ENCODE measurements at places on chromosomes 13 and 19.

GRCh38 chr19:18881491-18881890, 14.5 kb downstream of the CERS1 start:
- DNase-seq, result no peak

DNA sequence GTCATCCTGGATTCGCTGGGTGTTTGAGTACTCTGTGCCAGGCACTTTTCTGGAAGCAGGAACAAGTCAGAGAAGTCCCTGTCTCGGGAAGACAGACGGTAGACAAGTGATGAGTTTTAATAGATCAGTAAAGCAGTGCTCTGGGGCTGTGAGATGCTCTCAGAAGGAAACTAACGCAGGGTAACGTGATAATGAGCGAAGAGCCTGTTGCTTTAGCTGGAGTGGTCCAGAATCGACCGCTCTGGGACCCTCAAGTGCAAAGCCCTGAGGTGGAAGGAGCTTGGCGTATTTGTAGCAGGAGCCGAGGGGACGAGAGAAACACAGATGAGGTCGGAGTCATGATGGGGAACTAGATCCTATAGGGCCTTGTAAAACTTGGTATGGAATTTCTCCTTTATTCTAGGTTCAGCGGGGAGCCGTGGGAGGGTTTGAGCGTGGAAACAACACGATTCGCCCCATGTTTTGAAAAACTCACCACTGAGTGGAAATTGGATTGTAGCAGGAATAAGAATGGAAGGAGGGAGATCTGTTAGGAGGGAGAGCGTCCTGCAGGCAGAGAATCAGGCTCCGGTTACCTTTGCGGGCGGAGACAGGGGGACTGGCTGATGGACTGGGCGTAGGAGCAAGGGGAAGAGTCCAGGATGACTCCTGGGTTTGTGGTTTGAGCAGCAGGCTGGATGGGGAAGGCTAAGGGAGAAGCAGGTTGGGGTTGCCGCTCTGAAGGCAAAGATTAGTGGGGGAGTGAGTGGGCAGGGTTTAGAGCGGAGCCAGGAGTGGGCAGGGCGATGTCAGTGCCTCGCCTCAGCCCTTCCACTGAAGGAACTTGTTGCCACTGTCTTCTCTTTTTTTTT, 763 bp downstream of the POLD1 start:
- no peak for DNase-seq

GRCh38 chr19:35033067-35034004, 3.1 kb downstream of the SCN1B start:
- no peak for DNase-seq

DNA sequence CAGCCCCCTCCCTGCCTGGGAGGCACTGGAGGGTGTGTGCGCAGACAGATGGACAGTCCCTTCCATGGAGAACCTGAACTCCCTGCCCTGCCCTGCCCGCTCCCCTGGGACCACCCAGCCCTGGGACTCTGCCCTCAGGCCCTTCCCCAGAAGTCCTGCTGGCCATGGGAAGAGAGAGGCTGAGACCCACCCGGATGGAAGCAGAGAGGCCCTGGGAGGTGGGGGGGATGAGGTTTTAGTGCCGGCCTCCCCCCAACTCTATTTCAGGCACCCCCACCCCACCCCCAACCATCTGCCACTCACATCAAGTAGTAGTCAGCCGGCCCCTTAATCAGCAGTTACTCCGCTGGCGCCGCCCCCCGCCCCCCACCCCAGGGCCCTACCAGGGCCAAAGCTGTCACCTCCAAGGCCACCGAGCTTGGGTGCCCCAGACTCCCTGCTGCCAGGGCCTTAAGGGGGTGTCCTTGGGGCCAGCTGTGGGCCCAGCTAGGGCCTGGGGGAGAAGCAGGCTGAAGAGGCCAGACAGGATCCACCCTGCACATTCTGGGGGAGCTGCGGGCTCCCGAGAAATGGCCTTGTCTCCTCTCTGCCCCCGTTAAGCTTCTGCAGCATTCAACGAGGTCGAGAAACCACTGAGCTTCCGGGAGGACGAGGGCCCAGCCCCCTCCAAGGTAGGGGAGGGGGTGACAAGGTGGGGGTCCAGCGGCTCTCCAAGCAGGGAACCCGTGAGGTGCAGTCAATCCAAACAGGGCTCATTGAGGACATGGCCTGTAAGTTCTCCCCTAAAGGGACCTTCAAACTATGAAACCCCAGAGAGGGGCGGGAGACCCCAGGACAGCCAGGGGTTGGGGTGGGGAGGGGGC, 17.4 kb downstream of the NMRK2 start:
- DNase-seq, result no peak

GRCh38 chr19:16460454-16460853, 11.3 kb downstream of the EPS15L1 start:
- no peak for DNase-seq

DNA sequence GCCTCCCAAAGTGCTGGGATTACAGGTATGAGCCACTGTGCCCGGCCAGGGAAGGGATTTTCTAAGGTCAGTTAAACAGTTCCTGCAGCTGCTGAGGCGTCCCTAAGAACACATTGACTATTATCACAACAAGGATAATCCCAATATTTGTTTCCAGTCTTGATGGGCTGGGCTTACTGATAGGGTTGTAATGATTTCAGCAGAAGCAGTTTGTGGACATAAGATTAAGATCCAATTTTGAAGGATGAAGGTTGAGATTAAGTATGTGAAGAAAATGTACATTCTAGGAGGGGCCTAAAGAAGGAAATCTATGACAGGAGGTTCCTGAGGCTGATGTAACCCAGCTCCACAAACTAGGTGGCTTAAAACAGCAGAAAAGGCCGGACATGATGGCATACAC, 10.7 kb upstream of the CCDC124 start:
- no peak for DNase-seq

DNA sequence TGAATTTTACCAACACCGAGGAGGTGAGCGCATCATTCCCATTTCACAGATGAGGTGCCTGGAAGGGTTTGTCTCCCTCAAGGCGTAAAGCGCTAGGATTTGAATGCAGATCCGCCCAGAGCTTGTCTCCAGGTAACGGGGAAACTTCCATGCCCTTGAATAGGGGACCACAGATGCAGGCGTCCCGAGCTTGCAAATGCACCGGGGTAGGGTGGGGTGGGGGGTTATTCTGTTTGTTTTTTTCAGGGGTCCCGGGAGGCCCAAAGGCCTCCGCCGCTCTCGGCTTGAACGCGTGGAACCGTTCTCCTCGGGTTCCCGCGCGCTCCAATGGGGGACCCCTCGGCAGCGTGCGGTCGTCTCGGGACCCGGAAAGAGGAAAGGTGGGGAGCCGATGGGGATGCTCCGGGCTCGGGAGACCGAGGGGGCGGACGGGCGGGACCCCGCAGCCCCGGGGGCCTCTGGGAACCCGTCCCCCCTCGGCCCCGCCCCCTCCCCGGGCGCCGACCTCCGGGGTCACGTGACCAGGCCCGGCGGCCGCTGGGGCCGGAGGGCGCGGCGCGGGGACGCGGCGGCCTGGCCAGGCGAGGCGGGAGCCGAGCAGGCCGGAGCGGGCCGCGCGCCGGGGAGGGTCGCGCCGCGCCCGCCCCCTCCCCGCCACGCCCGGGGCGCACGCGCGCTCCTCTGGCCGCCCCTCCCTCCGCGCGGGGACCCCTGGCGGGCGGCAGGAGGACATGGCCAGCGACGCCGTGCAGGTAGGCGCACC, at the start of gene PKN1:
Gene PKN1, plus strand, starts transcription at position 516 of the 763 bp plus-strand sequence. Its CDS starts 216 bp downstream, at position 732.
- no peak for DNase-seq

DNA sequence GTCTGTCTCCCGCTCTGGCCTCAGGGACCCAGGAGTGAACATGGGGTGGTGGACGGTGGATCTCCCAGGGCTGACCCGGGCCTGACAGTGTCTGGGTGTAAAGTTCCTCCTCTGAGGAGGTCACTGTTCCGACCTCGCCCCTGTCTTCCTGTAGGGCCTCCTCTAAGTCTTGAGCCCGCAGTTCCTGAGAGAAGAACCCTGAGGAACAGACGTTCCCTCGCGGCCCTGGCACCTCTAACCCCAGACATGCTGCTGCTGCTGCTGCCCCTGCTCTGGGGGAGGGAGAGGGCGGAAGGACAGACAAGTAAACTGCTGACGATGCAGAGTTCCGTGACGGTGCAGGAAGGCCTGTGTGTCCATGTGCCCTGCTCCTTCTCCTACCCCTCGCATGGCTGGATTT, at the start of gene SIGLEC9:
Gene SIGLEC9, plus strand, starts transcription at position 178 of the 400 bp plus-strand sequence. Its CDS starts 69 bp downstream, at position 247.
- no peak for DNase-seq

DNA sequence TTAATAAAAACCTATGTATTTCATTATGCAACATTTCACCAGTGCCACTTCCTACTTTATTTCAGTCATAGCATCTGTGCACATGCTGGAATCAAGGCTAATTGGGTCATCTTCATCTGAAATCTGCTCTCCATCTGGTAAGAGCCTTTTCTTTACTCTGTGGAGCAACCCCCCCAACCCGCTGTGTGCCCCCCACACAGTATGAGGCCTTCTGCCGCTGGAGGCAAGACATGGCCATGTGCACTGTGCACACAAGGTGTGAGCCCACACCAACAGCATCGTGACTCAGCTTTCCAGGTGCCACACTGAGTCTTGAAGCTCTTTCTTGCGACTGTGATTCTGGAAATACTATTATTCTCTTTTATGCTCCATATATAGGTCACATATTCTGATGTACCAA, 471.0 kb downstream of the TBC1D4 start:
- no peak for DNase-seq

- DNase-seq, result no peak
Measured at GRCh38 chr13:60167121-60167520, 3.4 kb upstream of the DIAPH3 start.

- no peak for DNase-seq
Measured at GRCh38 chr19:34135054-34135800, 37.1 kb upstream of the LSM14A start.

DNA sequence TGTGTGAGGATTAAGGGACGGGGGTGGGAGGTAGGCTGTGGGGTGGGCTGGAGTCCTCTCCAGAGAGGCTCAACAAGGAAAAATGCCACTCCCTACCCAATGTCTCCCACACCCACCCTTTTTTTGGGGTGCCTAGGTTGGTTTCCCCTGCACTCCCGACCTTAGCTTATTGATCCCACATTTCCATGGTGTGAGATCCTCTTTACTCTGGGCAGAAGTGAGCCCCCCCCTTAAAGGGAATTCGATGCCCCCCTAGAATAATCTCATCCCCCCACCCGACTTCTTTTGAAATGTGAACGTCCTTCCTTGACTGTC, 5.5 kb downstream of the FOSB start:
- DNase-seq, result no peak

- no peak for DNase-seq
Measured at GRCh38 chr13:27022571-27023311, 148.9 kb downstream of the USP12 start.

DNA sequence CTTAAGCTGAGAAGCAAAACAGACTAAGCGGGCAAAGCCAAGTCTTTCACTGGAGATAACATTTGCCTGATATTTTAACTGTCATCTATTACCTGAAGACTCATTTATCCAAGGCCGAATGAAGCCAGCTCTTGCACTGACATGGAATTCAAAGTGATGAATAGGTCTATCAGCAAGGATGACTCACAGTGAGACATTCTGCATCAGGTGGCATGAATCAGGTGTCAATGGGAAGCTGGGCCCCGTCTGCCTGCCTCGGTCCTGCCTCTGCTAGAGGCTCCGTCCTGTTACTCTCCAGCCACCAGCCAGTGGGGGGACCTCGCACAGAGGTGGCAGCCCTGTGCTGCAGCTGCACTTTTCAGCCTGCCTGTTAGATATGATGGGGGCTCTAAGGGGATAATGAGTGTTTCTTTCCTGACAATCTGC, 23.5 kb downstream of the STARD13 start:
- DNase-seq, result no peak

Data from dermis microvascular lymphatic vessel endothelial cell (primary cell).